SJSA1 (cell line): ENCODE measurements at places on chromosomes 1 and 21. TPM values are rescaled to one million over a fixed set of nuclear protein-coding genes. Genes with fewer than 3 reads are reported as not detected.

DNA sequence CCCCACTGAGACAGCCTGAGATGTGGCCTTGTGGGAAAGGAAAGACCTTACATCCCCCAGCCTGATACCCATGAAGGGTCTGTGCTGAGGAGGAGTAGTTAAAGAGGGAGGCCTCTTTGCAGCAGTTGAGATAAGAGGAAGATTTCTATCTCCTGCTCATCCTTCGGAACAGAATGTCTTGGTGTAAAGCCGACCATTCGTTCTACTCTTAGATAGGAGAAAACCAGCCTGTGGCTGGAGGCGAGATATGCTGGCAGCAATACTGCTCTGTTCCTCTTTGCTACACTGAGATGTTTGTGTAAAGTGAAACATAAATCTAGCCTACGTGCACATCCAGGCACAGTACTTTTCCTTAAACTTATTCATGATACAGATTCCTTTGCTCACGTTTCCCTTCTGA is 1.5 kb upstream of the CCDC27 start:
- no peak for DNase-seq

GRCh38 chr1:78607334-78607927 is 12.8 kb upstream of the IFI44L start:
- no peak for DNase-seq

DNA sequence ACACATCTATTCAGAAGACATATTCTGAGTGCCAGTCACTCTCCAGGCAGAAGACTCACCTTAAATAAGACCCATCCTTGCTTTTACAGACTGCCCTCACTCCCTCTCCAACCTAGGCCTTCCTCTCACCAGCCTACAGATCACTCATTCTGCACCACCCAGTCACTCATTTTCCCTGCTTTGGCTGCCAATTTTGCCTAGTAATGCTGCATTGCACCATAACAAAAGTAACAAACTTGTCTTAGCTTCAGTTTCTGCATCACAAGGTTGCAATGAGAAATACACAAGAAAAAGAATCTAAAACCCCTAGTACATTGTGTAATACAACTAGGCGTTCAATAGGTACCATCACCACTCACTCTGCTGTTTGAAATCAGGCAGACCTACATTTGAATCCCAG is 292.4 kb downstream of the PLPP3 start:
- no peak for DNase-seq

DNA sequence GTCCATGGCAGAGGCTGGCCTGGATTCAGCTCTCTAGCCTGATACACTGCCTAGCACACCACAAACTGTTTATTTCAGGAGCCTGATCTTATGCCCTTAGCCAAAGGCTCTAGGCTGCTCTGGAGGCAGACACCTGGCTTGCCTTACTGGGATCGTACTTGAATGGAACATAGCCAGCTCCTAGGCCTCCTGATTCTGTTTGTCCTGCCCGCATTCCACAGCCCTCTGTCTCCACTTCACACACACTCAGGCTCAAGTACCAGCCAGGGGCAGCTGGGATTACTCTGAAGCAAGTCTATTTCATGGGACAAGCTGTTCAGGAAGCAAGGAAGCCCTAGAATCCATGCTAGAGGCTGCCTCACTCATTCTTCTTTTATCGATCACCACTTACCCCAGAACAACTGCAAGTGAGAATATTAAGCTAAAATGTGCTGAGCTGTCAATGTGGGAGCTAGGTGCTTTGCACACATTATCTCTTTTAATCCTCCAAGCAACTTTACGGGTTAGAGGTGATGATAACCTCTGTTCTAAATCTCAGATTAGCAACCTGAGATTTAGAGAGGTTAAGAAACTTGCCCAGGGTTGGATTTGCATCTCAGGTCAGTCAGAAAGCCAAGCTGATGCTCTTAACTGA is 31.1 kb upstream of the CYP4B1 start:
- DNase-seq, result no peak

GRCh38 chr1:175317309-175317708 is 124.7 kb upstream of the KIAA0040 start:
- no peak for DNase-seq

DNA sequence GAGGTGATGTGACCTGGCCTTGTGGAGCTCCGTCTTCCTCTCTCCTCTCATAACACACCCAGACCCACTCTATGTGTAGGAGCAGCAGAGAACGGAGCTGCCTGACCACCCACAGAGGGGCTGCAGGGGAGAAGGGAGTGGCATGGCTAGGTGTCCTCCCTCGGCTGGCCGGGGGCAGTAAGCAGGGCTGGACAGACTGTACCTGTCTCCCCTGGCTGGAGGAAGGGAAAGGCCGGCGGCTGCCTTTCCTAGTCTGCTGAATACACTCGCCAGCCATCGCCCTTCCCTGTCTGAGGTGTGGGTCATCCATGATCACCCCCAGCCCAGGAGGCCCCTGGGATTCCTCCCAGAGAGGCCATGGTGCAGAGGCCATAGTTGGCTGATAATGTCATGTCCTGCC is 187.2 kb upstream of the AJAP1 start:
- DNase-seq, result no peak

DNA sequence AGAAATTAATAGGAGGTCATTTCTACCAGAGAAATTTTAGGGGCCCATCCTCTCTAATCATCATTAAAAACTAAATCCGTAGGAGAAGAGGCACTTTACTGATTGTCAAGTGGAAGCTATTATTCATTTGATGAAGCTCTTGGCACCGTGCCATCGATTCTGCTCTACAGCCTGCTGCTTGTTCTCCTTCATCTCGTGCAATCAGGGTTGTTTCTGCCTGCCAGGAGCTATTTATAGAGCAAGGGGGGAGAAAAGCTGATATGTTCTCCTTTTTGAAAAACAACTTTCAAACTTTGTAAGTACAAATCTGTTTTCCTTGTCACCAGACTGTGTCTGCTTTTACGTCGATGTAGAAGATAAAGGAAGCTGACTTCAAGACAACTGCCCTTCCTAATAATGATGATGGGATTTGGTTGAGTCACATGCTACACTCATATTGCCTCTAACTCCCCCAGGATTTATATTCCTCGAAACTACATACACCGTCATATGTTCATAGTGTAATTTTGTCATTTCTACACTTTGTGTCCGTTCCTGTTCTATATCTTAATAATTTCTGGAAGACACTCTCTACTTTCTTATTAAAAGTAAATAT is 169.6 kb upstream of the LHX8 start:
- DNase-seq, result no peak

DNA sequence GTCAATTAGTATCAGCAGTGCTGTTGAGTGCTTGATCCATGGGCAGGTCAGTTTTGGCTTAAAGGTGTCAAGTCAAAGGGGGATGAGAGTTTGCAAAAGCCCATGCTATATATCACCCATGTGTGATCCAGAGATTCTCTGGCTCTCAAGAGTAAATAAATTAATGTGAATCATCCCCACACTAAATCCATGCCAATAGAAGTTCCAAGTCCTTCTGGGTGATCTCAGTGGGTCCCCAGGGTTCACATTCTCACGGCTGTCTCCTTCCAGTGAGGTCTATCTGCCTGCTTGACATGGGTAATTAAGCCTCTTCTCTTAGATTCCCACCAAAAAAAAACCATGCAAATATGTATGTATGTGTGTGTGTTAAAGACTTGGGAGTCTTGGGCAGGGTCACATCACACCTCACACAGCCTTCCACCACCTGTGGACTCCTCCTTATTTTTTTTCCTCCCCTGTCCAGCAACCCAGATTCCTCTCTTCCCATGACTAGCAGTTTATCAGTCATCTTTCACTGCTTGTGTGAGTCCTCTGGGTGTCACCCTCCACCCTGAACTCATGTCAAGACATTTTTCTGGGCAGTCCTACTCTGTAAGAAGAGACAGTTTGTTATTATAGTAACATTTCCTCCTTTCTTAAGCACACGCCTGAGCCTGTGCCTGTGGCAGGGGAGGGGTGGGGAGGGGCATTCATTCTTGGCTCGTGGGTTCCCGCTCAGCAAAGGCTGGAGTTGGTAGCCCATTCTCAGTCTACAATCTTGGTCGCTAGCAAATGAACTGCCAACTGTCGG is 14.3 kb upstream of the S100A11 start:
- DNase-seq, result no peak

DNA sequence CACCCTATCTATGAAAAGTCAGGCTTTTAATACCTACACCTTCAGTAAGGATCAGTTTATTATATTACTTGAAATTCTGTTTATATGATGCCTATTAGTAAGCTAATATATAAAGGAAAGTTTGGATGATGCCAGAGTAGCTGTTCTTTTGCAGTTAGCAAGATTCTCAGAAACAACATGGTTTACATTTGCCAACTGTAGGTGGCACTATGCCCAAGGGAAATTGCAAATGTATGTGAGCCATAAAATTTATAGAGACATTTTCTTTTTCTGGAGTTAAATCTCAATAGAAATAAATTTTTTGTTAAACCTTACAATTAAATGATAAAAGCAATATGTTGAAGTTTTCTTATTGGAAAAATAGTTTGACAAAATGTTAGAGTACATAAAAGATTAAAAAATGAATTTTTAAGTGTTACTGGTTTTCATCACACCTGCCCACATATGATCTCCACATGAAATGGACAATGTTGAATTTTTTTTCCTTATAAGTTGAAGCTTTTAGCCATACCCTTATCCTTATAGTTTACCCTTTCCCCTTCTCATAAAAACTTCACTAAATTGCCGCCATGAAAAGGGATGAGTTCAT is 32.1 kb upstream of the EPHX4 start:
- no peak for DNase-seq

- DNase-seq, result no peak
Observed at GRCh38 chr1:175195281-175195680, 2.7 kb upstream of the KIAA0040 start.

- DNase-seq, result no peak
Observed at GRCh38 chr1:32619701-32620485, 30.5 kb downstream of the ZBTB8OS start.

GRCh38 chr1:29417147-29417858 is 181.0 kb downstream of the PTPRU start:
- peak; percentile 38 for DNase-seq

GRCh38 chr1:25809283-25809926 is 9.4 kb downstream of the SELENON start:
- DNase-seq, result no peak

- DNase-seq, result peak; percentile 60
Observed at GRCh38 chr1:185045814-185046492, 595 bp downstream of the RNF2 start.

DNA sequence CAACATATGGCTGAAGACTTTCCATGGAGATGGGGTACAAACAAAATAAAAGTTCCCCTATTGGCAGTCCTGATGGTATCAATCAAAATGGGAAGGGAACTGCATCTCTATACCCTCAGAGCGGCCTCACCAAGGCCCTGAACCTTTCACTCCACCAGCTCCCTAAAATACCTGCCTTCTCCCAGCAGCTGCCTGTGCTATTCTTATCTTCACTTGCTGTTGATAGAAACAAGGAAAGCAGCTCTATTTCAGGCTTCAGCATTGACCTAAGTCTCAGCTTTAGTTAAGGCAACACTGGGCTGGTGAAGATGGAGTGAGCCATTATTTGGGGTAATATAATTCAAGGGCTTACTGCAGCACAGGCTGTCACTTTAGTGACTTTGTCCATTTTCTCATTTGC is 21.7 kb upstream of the PIGC start:
- DNase-seq, result no peak

DNA sequence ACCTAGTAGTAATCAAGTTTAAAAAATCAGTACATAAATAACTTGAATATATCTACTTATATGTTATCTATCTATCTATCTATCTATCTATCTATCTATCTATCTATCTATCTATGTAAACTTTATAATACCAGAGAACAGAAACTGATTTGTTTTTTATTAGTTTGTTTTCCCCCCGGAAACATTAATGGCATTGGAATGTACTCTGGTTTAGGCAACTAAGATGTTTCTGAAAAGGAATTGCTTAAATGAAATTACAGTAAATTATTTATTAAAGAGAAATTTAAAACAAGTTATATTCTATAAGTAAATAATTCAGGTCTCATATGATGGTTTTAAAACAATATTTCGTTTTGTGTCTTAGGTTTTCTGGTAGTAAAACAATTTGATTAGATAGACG is 681.0 kb upstream of the ADAMTS5 start:
- DNase-seq, result no peak

DNA sequence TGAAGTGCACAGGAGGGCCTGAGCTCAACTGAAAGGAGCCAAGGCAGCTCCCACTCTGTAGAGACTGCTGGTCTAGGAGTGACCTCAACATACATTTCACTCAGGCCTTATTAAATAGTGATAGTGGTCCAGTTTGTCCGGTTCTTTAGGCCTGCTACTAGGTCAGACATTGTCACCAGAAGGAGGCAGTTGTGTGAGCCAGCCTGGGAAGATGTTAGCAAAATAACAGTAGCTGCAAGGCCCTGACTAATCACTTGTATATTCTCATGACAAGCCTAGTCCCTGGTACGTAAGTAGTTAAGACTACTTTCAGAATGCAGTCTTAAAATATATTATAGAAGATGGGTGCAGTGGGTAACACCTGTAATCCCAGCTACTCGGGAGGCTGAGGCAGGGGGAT is 264.0 kb upstream of the CAMK1G start:
- DNase-seq, result no peak

GRCh38 chr1:167043752-167044488 is 46.3 kb downstream of the GPA33 start:
- peak; percentile 62 for DNase-seq

DNA sequence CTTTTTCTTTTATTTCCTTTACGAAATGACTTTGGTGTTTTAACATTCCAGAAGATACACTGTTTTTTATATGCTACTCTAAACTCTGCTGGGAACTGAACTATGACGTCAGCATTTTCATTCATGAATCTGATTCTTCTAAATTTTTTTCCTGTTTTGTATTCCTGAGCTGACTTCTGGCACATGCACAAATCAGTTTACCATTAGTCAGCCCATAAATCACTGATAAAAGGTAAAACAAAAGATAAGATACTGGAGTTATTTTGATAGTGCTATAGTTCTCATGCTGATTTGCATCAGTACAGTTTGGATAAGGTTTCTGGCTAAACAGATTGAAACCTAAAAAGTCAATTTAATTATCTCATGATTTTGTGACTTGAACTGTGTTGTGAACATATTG is 10.4 kb downstream of the CAMTA1 start:
- no peak for DNase-seq

The AXDND1 gene
- total RNA-seq, result 0.53 TPM in 1 of 2 replicates, not detected in the other

The OXCT2 gene
- 0.13 and 0.44 TPM in 2 replicates for total RNA-seq

The TRPM2 gene
- 14.8 and 16.1 TPM in 2 replicates for total RNA-seq

The SLC22A15 gene
- 0.94 and 4.7 TPM in 2 replicates for total RNA-seq

The WNT9A gene
- total RNA-seq, result 1.6 and 3.7 TPM in 2 replicates

The TNFRSF25 gene
- total RNA-seq, result 0.13 and 0.32 TPM in 2 replicates

The KLHDC7A gene
- not detected in 2 replicates for total RNA-seq

The TCP10L gene
- not detected in 2 replicates for total RNA-seq

The TMEM240 gene
- 0.31 and 0.47 TPM in 2 replicates for total RNA-seq

The OR2T29 gene
- total RNA-seq, result not detected in 2 replicates

The SLAMF7 gene
- total RNA-seq, result not detected in 2 replicates
